Right renal cortex interstitium (tissue), 3 donors: ENCODE measurements at places on chromosomes 16 and 17.

- DNase-seq = no peak
Observed at GRCh38 chr16:65116818-65117430, 4.9 kb downstream of the CDH11 start.

GRCh38 chr16:4103745-4104144 lies 12.5 kb downstream of the ADCY9 start:
- no peak for DNase-seq

DNA sequence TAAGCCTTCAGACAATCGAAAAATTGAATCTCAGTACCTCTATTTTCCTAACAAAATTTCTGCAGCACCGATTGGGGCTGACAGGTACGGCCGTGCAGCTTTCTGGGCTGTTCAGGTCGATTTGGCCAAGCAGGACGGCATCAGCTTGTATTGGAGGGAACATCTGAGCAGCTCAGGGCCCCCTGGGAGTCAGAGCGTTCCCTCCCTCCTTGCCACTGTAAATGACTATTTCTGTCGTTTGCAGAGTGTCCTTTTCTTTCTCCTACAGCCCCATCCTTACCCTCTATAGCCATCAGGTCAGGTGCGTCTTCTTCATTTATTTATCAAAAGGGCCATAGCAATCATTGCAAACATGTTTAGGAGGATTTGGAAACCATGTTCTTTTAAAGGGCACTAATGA lies 731.1 kb downstream of the WWOX start:
- no peak for DNase-seq

DNA sequence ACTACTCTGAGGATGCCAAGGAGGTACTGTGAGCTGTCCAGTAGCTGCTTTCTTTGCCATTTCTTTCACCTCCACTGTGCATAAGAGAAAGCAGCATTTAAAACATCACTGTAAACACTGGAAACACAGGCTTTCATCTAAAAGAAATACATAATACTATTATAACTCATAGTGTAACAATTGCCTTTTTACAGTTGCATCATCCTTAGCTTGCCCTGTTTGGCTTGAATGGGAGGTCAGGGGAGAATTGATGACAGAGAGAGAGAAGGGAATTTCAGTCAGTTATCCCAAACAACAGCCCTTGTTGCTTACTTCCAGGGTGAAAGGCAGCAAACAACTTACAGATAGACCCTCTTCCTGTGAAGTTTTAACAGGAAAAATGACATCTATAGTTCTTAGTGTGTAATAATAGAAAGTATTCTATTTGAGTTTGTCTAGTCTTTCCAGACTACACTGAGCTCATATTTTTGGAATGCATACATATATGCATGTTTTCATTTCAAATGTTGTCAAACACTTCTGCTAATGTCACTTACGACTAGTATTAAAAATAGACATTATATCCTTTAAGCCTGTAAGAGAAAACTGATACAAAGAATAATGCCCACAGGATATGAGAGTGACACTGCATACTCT lies 71.7 kb upstream of the MTMR4 start:
- DNase-seq = no peak

DNA sequence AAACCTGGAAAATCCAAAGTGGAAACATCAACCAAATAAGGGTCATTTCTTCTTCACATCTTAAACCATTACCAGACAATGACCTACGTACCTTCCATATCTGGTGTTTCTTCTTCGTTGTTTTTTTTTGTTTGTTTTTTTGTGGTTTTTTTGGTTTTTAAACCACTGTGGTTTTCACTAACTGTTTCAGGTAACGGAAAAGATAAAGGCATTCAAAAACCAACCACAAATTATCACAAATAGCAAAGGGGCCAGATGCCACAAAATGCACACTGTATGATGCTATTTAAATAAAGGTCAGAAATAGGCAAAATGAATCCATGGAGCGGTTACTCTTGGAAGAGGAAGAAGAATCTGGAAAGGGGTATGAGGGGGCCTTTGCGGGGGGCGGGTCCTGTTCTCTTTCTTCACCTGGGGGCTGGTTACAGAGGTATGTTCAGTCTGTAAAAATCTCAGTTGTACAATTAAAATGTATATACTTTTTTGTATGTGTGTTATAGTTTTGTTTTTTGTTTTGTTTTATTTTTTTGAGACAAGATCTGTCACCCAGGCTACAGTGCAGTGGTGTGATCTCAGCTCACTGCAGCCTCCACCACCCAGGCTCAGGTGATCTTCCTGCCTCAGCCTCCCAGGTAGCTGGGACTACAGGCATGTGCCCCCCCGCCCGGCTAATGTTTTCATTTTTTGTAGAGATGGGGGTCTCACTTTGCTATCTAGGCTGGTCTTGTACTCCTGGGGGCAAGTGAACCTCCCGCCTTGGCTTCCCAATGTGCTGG lies 29.6 kb downstream of the LITAF start:
- no peak for DNase-seq
